Activated T-helper 2 cell treated with anti-CD3 and anti-CD28 coated beads, Interferon-gamma antibody, Interleukin-2, Interleukin-4, amounts not matched to agents 10 μg/mL and 5 μg/mL and 100 μg/mL, durations not matched to agents 14 hours and 24 hours and 36 hours (primary cell): ENCODE measurements at places on chromosomes 6 and 20. TPM values are rescaled to one million over a fixed set of nuclear protein-coding genes. Genes with fewer than 3 reads are reported as not detected.

DNA sequence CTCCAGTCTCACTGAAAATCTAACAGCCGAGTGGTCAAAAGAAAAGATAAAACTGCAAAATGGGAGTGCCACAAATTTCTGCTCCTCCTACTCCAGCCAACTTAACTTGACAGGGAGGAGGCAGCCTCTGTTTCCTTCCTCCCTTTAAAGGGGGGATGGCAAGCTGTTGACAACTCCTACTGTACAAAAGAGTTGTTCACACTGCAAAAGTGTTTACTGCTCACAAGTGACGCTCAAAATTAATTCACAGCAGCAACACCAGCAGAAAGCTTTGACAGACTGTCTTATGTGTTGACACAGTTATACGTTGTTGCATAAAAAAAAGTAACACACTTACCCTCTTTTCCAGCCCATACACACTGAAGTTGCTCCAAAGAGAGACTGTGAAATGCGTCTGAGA, 169.8 kb downstream of the BACH2 start:
- peaks cover 67% of the 10 kb centered on the region for H3K36me3 ChIP-seq
- H3K27ac ChIP-seq = no peak overlapping the region
- H3K27me3 ChIP-seq = no peaks in the 10 kb centered on the region
- no peak for DNase-seq
- H3K4me3 ChIP-seq = no peak overlapping the region

GRCh38 chr6:28865401-28866204, 58.2 kb downstream of the TRIM27 start:
- peak overlapping the region; percentile 87 for H3K27ac ChIP-seq
- peaks cover 3% of the 10 kb centered on the region for H3K36me3 ChIP-seq
- H3K4me1 ChIP-seq = peaks cover 38% of the 10 kb centered on the region
- peak overlapping the region; percentile 79 for H3K4me3 ChIP-seq
- peaks cover 6% of the 10 kb centered on the region for H3K27me3 ChIP-seq

DNA sequence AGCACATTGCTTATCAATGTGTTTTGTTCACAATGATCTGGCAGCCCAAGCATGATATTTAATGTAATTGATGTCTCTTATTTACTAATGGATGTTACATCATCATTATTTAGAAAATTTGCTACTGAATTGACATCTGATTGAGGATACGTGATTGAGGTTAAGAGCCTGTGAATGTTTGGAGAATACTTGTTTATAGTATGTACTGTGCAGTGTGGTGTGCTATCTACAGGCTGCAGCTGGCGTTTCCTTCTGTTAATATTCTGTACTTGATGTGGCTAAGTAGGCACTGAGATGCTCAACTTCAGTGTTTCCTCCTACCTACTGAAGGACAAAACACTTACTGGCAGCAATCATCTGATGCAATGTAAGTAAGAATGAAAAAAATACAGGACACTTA, 709.6 kb upstream of the FLRT3 start:
- H3K36me3 ChIP-seq = no peaks in the 10 kb centered on the region
- no peak for DNase-seq
- H3K4me3 ChIP-seq = no peak overlapping the region

DNA sequence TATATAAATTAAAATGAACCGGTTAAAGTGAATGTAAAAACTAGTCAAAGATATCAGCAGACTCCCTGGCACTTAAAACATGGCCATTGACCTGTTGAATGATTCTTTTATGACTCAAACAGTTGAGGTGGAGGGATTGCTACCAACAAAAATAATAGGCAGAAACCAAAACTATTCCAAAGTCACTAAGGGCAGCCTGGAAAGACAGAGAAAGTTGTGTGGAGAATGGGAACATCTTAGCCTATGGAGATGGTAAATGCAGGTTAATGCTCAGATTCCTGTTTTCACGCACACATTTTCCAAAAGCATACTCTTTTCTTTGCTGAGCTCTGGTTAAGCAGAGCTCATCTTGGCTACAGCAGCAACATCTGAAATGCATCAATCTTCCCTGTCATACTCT, 553.5 kb downstream of the HACE1 start:
- H3K4me1 ChIP-seq = no peaks in the 10 kb centered on the region
- no peaks in the 10 kb centered on the region for H3K36me3 ChIP-seq
- no peak overlapping the region for H3K4me3 ChIP-seq
- H3K27me3 ChIP-seq = no peaks in the 10 kb centered on the region
- H3K27ac ChIP-seq = no peak overlapping the region

- no peak for DNase-seq
- no peak overlapping the region for H3K4me3 ChIP-seq
- H3K27ac ChIP-seq = no peak overlapping the region
- peaks cover 26% of the 10 kb centered on the region for H3K27me3 ChIP-seq
These were observed 4.3 kb downstream of the CALHM4 start for GRCh38 chr6:116557893-116558292.

DNA sequence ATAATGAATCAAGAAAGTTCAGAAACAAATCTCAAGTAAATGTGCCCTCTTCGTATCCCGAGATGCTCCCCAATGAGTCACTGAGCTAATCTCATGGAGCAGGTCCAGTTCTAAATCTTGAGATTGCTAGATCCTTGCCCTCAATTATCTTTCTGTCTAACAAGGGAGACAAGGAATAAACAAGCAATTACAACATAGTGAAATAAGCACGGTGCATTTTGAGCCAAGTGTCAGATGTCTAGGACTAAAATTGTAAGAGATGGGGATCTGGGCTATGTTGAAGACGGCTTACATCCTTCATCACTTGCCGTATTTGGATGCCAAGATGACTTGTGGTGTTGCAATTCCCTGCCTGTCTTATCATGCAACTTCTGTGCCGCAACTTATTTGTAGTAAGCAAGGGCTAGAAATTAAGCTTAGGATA, 56.5 kb upstream of the ADGRF1 start:
- DNase-seq = no peak
- peaks cover 6% of the 10 kb centered on the region for H3K27me3 ChIP-seq
- H3K27ac ChIP-seq = no peak overlapping the region
- no peak overlapping the region for H3K4me3 ChIP-seq
- no peaks in the 10 kb centered on the region for H3K4me1 ChIP-seq
- no peaks in the 10 kb centered on the region for H3K36me3 ChIP-seq

DNA sequence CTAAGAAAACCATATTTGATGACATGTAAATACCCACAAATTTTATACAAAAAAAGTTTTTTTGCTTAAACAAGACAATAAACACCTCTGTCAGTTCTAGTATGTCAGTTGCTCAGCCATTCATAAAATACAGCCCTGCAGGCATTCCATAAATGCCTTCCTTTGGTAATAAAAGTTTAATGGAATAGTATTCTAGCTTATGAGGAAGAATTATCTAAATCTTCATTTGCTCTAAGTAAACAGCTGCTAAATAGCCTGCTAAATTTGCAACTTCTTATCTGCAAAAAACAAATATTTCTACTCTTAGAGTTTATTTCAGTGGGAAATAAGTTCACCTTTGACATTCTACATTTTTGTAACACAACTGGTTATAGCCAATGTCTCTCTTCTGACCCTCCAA, 108.8 kb downstream of the SMLR1 start:
- no peaks in the 10 kb centered on the region for H3K4me1 ChIP-seq
- no peaks in the 10 kb centered on the region for H3K27me3 ChIP-seq
- H3K27ac ChIP-seq = no peak overlapping the region
- H3K36me3 ChIP-seq = no peaks in the 10 kb centered on the region

- no peaks in the 10 kb centered on the region for H3K36me3 ChIP-seq
- no peaks in the 10 kb centered on the region for H3K27me3 ChIP-seq
- no peak for DNase-seq
- no peaks in the 10 kb centered on the region for H3K4me1 ChIP-seq
- H3K4me3 ChIP-seq = no peak overlapping the region
- H3K27ac ChIP-seq = no peak overlapping the region
These were observed 229.8 kb downstream of the NKAIN2 start for GRCh38 chr6:124033501-124033900.

GRCh38 chr20:59850018-59850641, 83.3 kb downstream of the SYCP2 start:
- H3K27me3 ChIP-seq = peaks cover 7% of the 10 kb centered on the region
- no peak overlapping the region for H3K4me3 ChIP-seq

GRCh38 chr6:108746366-108746765, 101.9 kb upstream of the ARMC2 start:
- H3K27me3 ChIP-seq = peaks cover 59% of the 10 kb centered on the region
- peaks cover 6% of the 10 kb centered on the region for H3K4me1 ChIP-seq
- no peaks in the 10 kb centered on the region for H3K36me3 ChIP-seq
- H3K4me3 ChIP-seq = no peak overlapping the region
- H3K27ac ChIP-seq = no peak overlapping the region

DNA sequence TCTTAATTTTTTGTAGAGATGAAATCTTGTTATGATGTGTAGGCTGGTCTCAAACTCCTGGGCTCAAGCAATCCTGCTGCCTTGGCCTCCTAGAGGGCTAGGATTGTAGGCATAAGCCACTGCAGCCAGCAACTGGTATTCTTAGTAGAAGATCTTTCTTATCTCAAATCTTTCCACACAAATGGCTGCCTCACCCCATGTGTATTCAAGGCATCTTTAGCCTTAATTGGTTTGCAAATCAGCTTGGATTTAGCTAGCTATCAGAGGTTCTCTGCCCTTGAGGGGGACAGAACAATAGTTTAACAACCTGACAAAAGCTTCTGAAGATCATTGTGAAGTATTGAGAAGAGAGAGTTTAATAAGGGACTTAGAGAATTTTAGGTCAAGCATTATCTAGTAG, 17.9 kb upstream of the ABRACL start:
- no peaks in the 10 kb centered on the region for H3K4me1 ChIP-seq
- no peak overlapping the region for H3K27ac ChIP-seq
- no peaks in the 10 kb centered on the region for H3K36me3 ChIP-seq
- peaks cover 11% of the 10 kb centered on the region for H3K27me3 ChIP-seq

DNA sequence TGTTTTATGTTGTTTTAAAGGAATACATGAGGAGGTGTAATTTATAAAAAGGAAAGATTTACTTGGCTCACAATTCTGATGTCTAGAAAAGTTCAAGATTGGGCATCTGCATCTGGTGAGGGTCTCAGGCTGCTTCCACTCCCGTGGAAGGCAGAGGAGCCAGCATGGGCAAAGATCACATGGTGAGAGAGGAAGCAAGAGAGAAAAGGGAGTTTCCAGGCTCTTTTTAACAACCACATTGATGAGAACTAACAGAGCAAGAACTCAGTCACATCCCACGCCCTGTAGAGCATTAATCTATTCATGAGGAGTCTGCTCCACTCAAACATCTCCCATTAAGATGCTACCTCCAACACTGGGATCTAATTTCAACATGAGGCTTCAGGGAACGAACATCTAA, 1666.3 kb downstream of the HACE1 start:
- no peak overlapping the region for H3K4me3 ChIP-seq
- H3K27ac ChIP-seq = no peak overlapping the region
- H3K27me3 ChIP-seq = no peaks in the 10 kb centered on the region
- H3K36me3 ChIP-seq = no peaks in the 10 kb centered on the region
- H3K4me1 ChIP-seq = no peaks in the 10 kb centered on the region

DNA sequence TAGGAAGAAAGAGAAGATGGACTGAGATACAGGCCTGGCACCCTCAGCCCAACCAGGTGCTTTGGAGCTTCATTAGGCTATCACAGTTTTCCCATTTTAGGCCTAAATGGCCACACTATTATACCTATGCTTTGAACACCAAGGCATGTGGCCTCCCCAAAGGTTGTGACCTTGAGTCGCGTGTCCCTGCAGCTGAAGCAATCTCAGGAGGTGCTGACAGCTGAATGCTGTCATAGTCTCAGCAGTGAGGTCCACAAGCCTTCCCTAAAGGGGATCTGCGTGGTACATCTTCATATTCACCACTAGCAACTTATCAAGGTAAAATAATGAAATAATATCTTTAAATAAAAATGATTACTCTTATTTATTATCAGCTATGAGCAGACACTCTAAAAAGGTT, 707.9 kb upstream of the NRSN1 start:
- H3K27me3 ChIP-seq = no peaks in the 10 kb centered on the region
- DNase-seq = no peak
- no peaks in the 10 kb centered on the region for H3K4me1 ChIP-seq
- H3K4me3 ChIP-seq = no peak overlapping the region
- H3K36me3 ChIP-seq = no peaks in the 10 kb centered on the region

- no peak for DNase-seq
- peaks cover 3% of the 10 kb centered on the region for H3K4me1 ChIP-seq
- no peak overlapping the region for H3K27ac ChIP-seq
- no peak overlapping the region for H3K4me3 ChIP-seq
- no peaks in the 10 kb centered on the region for H3K27me3 ChIP-seq
- no peaks in the 10 kb centered on the region for H3K36me3 ChIP-seq
These were observed 98.5 kb upstream of the RPS6KA2 start for GRCh38 chr6:166725571-166725970.

DNA sequence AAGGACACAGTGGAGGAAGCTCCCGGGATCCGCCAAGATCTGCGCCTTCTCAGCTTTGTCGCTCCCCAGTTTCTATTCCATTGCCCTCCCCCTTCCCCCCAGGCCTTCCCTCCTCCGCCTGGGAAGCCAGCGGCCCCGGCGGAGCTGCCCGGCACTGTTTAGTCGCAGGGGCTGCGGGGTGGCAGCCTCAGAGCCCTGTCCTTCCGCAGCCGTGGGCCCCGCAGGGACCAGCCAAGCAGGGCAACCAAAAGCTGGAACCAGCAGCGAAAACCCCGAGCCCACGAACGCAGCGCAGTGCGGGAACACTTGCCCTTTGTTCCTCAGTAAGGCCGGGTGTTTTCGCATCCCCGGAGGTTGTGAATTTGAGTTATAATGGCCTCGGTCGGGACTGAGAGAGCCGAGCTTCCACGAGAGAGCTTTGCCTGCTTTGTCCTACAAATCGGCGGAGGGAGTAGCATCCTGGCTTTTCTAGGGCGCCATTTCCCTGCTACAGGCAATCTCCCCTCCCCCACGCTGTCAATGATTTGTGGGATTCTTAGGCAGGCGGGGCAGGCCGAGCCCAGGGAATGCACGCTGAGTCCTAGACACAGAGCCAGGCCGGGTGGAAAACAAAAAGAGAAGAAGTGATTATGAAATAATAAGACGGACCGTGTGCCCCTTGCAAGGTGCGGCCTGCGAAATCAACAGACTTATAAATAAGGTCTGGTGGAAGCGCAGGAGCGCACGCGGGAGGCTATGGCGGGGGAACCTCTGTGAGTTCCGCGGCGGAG, 4.0 kb upstream of the TUBB2B start:
- H3K4me1 ChIP-seq = peaks cover 28% of the 10 kb centered on the region
- DNase-seq = no peak
- H3K27ac ChIP-seq = no peak overlapping the region

- DNase-seq = no peak
- peaks cover 56% of the 10 kb centered on the region for H3K27me3 ChIP-seq
- no peak overlapping the region for H3K27ac ChIP-seq
- H3K4me1 ChIP-seq = peaks cover 8% of the 10 kb centered on the region
- no peaks in the 10 kb centered on the region for H3K36me3 ChIP-seq
- no peak overlapping the region for H3K4me3 ChIP-seq
These were observed 24.0 kb downstream of the CTCFL start for GRCh38 chr20:57500962-57501361.

- no peak for DNase-seq
- no peaks in the 10 kb centered on the region for H3K4me1 ChIP-seq
- H3K27ac ChIP-seq = no peak overlapping the region
- H3K4me3 ChIP-seq = no peak overlapping the region
These were observed 85.2 kb upstream of the PHACTR3 start for GRCh38 chr20:59518881-59519706.

COL20A1 gene
- not detected in 2 replicates for total RNA-seq

KCNK17 gene
- not detected in 2 replicates for total RNA-seq

GOPC gene
- 22.9 and 24.2 TPM in 2 replicates for total RNA-seq

RHAG gene
- not detected in 2 replicates for total RNA-seq

HLA-DRB1 gene
- 22.9 and 27.2 TPM in 2 replicates for total RNA-seq

FHL5 gene
- not detected in 2 replicates for total RNA-seq

RBPJL gene
- total RNA-seq = not detected in 2 replicates
